ENCODE measurements at places on chromosomes 1 and 21. TPM values are rescaled to one million over a fixed set of nuclear protein-coding genes. Genes with fewer than 3 reads are reported as not detected.

RGS13 gene
- polyA plus RNA-seq, result not detected

FCRL6 gene
- 0.15 TPM for polyA plus RNA-seq

PRELP gene
- polyA plus RNA-seq, result not detected

SLC44A5 gene
- polyA plus RNA-seq, result not detected

DNA sequence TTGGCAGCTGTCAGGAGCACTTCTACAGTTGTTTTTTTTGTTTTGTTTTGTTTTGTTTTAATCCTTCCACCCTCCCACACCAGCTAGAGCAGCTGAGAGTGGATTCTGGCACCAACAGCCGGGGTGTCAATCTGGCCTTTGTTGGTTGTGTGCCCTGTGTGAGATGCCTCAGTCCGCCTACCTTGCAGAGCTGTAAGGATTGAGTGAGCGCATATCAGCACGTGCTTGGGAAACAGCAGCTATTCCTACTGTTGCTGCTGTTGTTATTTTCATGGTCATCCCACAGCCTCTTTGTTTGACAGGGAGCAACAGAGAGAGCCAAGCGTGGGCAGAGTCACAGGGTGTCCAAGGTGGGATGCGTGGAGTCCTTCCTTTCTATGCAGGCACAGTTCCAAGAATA, 50.4 kb downstream of the PGBD5 start:
- no peak overlapping the region for H3K27ac ChIP-seq
- H3K27me3 ChIP-seq, result no peaks in the 10 kb centered on the region
- DNase-seq, result no peak
- H3K4me1 ChIP-seq, result no peaks in the 10 kb centered on the region
- no peak overlapping the region for H3K4me3 ChIP-seq
- H3K36me3 ChIP-seq, result no peaks in the 10 kb centered on the region

- H3K4me3 ChIP-seq, result no peak overlapping the region
- H3K27ac ChIP-seq, result no peak overlapping the region
- peak; percentile 88 for DNase-seq
- H3K36me3 ChIP-seq, result no peaks in the 10 kb centered on the region
Observed at GRCh38 chr1:44835738-44836675, 7.0 kb downstream of the PTCH2 start.

- no peak overlapping the region for H3K27ac ChIP-seq
- peaks cover 3% of the 10 kb centered on the region for H3K27me3 ChIP-seq
- H3K4me3 ChIP-seq, result no peak overlapping the region
- peaks cover 13% of the 10 kb centered on the region for H3K4me1 ChIP-seq
- H3K36me3 ChIP-seq, result no peaks in the 10 kb centered on the region
- DNase-seq, result peak; percentile 72
Observed at GRCh38 chr1:18972991-18973390, 16.5 kb upstream of the IFFO2 start.

- peaks cover 39% of the 10 kb centered on the region for H3K4me1 ChIP-seq
- no peak overlapping the region for H3K27ac ChIP-seq
- no peak for DNase-seq
- H3K36me3 ChIP-seq, result peaks cover 4% of the 10 kb centered on the region
Observed at GRCh38 chr1:24931468-24932231, 1.6 kb upstream of the RUNX3 start.

DNA sequence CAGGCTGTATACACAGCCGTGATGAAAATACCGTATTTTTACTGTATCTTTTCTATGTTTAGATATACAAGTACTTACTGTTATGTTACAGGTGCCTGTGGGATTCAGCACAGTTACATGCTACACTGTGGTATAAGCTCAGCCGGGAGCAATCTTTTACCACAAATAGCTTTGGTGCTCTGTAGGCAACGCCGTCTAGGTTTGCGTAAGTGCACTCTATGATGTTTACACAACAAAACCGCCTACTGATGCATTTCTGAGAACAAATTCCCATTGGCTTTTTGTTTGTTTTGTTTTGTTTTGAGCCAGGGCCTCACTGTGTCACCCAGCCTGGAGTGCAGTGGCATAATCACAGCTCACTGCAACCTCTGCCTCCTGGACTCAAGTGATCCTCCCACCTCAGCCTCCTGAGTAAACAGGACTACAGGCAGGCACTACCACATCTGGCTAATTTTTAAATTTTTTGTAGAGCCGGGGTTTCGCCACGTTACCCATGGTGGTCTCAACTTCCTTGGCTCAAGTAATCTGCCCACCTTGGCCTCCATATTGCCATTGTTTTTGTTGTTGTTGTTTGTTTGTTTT, 81.0 kb downstream of the SCCPDH start:
- no peak overlapping the region for H3K4me3 ChIP-seq
- no peak for DNase-seq
- no peaks in the 10 kb centered on the region for H3K27me3 ChIP-seq

DNA sequence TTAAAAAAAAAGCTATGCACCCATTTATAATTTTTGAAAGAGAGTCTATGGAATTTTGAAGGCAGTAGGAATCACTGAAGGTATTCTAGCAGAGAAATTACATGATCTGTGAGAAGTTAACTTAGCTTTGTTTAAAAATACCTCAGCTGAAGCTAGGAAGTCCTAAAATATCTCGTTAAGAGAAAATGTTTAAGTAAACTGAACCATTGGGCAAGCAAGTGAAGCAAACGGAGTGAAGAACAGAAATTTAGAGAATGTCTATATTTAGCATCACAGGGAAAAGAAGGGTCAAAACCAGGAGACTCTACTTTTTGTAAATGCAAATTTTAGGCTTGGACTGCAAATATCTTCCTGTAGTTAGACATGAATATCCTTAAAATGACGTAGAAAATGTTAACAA, 230.8 kb downstream of the HMCN1 start:
- H3K4me1 ChIP-seq, result no peaks in the 10 kb centered on the region
- H3K36me3 ChIP-seq, result no peaks in the 10 kb centered on the region
- no peak overlapping the region for H3K4me3 ChIP-seq

DNA sequence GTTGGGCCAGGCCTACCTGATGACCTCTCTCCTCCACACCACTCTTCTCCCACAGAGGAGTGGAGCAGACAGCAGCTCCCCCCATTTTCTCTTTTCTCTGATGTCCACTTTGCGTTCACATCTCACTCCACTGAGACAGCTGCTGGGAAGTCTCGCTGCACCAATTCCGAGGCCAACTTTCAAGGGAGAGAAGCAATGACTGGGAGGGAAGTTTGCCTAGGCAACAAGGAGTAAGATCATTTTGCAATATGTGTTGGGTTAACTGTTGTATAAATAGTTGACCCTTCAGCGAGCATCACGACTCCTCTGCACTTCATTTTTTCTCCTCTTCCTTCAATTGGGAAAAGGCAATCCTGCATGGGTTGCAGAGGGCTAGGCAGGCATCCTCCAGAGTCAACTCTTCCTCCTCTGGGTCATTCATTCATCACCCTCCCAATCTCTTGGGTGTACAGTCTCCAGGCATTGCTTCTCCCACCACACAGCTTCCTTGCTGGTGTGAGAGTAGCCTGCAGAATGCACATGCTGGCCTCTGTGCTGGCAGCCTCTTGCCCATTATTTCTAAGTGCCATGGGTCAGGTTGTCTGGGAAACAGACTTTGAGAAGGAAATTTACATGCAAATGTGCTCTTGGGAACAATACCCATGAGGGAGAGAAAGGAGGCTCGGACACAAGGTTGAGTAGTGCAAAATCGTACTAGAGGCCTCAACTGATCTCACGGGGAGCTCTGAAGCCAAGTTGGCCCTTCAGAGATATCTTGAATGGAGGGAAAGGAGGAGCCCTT, 75.8 kb upstream of the BCAR3 start:
- no peaks in the 10 kb centered on the region for H3K27me3 ChIP-seq
- H3K4me1 ChIP-seq, result peaks cover 9% of the 10 kb centered on the region
- no peaks in the 10 kb centered on the region for H3K36me3 ChIP-seq
- no peak overlapping the region for H3K4me3 ChIP-seq
- no peak for DNase-seq

DNA sequence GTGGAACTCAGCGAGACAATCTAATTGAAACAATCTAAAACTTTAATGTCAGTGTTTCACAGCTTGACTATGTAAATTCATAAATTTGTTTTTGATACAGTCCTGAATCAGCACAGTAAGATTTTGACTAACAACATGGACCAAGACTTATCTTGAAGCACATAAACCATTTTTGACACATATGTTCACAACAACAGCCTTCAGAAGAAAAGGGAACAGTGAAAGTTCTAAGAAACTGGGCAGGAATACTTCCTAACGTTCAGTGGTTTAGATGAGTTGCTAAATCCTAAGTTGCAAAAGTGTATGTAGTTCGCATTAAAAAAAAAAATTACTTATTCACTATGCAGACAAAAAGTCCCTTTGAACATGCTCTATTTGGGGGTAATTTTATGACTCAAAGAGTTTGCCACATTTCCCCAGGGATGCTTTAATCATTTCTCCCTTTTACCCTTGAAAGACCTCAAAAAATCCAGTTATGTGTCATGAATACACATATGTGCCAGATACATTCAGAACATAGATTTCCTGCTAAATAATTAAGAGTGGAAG, 120.2 kb downstream of the MRPL39 start:
- no peak overlapping the region for H3K27ac ChIP-seq
- H3K36me3 ChIP-seq, result no peaks in the 10 kb centered on the region
- DNase-seq, result peak; percentile 88
- no peak overlapping the region for H3K4me3 ChIP-seq
